Spleen (tissue), 13 donors: ENCODE measurements at places on chromosomes 3 and 15.

GRCh38 chr15:39376371-39376909, 204.4 kb upstream of the THBS1 start:
- DNase-seq = no peak
- no peak overlapping the region for H3K4me3 ChIP-seq
- no peaks in the 10 kb centered on the region for H3K36me3 ChIP-seq
- H3K27ac ChIP-seq = peak overlapping the region; percentile 32
- no peaks in the 10 kb centered on the region for H3K27me3 ChIP-seq

GRCh38 chr3:129845956-129846355, 47.6 kb downstream of the TMCC1 start:
- H3K36me3 ChIP-seq = peaks cover 6% of the 10 kb centered on the region
- H3K4me1 ChIP-seq = no peaks in the 10 kb centered on the region
- no peak overlapping the region for H3K4me3 ChIP-seq
- no peaks in the 10 kb centered on the region for H3K27me3 ChIP-seq

DNA sequence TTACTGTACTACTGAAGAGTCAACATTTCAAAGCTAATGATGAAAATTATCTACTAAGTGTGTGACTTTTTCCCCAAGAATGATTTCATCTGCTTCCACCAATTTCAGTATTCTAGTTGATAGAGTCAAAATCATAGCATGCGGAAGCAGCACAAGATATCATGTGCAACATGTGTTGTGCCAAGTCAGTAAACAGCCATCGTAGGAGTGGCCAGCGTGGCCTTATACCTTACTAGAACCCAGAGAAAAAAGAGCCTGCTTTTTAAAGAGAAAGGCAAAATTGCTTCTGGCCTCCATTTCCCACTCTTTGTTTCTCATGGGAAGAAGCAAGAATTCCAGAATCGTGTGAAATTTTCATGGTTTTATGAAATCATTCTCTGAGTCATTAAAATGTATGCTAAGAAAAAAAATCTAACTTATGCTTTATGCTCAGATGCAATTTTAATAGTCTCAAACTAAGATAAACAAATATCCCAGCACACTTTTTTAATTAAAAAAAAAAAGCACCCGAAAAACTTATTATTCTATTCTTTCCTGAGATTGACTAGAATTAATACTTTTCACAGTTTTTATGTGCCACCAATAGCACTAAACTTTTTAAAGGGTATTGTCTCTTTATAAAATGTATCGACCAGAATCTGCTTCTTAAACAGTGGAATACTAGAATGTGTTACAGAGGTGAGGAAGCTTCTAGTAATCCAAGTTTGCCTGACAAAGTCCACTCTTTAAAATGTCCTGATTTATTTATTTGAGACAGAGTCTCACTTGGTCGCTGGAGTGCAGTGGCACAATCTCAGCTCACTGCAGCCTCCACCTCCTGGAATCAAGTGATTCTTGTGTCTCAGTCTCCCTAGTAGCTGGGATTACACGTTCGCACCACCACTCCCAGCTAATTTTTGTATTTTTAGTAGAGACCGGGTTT, 87.3 kb downstream of the MBNL1 start:
- H3K27me3 ChIP-seq = no peaks in the 10 kb centered on the region
- no peak overlapping the region for H3K27ac ChIP-seq
- peaks cover 55% of the 10 kb centered on the region for H3K4me1 ChIP-seq
- DNase-seq = no peak
- no peak overlapping the region for H3K4me3 ChIP-seq
- H3K36me3 ChIP-seq = no peaks in the 10 kb centered on the region

DNA sequence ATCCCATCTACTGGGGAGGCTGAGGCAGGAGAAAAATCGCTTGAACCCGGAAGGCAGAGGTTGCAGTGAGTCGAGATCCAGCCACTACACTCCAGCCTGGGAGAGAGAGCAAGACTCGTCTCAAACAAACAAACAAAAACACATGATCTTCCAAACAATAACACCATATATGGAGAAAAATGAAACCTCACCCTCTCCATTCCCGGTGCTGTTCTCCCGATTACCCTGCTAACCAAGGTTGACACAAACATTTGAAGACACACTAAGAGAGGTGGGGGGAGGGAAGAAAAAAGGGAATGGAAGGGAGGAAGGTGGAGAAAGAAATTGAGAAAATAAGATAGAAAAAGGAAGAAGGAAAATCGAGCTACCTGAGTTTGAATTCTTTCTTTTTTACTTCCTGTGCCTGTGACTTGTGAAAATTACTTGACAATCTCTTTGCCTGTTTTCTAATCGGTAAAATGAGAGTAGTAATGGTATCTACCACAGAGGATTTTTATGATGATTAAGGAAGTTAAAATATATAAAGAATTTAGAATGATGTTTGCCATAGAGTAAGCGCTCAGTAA, 1.1 kb upstream of the PLSCR2 start:
- DNase-seq = no peak
- no peaks in the 10 kb centered on the region for H3K27me3 ChIP-seq
- H3K36me3 ChIP-seq = no peaks in the 10 kb centered on the region
- peaks cover 15% of the 10 kb centered on the region for H3K4me1 ChIP-seq

- H3K36me3 ChIP-seq = no peaks in the 10 kb centered on the region
- H3K4me1 ChIP-seq = no peaks in the 10 kb centered on the region
- no peaks in the 10 kb centered on the region for H3K27me3 ChIP-seq
- H3K4me3 ChIP-seq = no peak overlapping the region
Observed at GRCh38 chr3:189338366-189338765, 166.6 kb downstream of the TPRG1 start.

DNA sequence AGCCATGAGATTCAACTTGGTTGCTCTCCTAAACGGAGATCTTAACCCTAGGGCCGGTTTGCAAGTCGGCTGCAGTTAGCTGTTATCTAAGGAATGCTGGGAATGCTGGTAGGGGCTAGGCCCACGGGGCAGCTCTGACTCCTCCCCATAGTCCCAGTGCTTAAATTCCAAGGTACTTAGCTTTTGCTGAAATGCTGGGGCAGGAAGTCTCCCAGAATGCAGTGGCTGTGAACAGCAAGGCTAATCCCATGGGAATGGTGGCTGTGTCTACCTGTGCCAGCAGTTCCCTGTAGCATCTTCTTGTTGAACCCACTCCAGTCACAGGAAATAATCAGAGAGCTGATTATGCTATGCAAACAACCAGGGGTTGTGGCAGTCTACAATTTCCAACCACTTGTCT, 102.5 kb upstream of the TJP1 start:
- H3K4me1 ChIP-seq = peaks cover 4% of the 10 kb centered on the region
- DNase-seq = no peak
- H3K27ac ChIP-seq = no peak overlapping the region
- H3K36me3 ChIP-seq = no peaks in the 10 kb centered on the region
- no peak overlapping the region for H3K4me3 ChIP-seq

GRCh38 chr3:191958980-191959671, 498.2 kb downstream of the PYDC2 start:
- no peak overlapping the region for H3K4me3 ChIP-seq
- no peaks in the 10 kb centered on the region for H3K4me1 ChIP-seq
- H3K27me3 ChIP-seq = no peaks in the 10 kb centered on the region
- no peak for DNase-seq
- no peak overlapping the region for H3K27ac ChIP-seq
- no peaks in the 10 kb centered on the region for H3K36me3 ChIP-seq

DNA sequence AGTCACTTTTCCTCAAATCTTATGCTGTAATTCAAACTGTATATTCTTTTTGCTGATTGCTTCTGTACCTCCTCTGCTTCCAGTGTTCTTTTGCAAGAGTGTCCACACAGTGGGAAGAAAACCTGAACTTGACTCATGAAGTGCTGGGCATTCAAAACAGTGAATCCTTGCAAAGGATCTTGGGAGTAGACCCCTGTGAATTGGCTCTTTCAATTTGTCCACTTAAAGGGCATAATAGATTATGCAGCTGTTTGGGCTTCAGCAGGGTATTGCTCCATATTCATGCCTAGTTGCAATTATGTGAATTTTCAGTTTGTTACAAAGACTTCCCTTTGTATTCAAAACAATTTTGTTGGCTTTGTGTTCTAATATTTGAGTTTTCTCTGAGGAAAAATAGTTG, 11.4 kb downstream of the ZFAND6 start:
- peaks cover 79% of the 10 kb centered on the region for H3K4me1 ChIP-seq
- H3K27me3 ChIP-seq = no peaks in the 10 kb centered on the region
- no peak overlapping the region for H3K4me3 ChIP-seq

- no peaks in the 10 kb centered on the region for H3K36me3 ChIP-seq
- H3K27me3 ChIP-seq = no peaks in the 10 kb centered on the region
- DNase-seq = no peak
- H3K4me1 ChIP-seq = no peaks in the 10 kb centered on the region
Observed at GRCh38 chr3:89889386-89889785, 782.0 kb downstream of the EPHA3 start.

DNA sequence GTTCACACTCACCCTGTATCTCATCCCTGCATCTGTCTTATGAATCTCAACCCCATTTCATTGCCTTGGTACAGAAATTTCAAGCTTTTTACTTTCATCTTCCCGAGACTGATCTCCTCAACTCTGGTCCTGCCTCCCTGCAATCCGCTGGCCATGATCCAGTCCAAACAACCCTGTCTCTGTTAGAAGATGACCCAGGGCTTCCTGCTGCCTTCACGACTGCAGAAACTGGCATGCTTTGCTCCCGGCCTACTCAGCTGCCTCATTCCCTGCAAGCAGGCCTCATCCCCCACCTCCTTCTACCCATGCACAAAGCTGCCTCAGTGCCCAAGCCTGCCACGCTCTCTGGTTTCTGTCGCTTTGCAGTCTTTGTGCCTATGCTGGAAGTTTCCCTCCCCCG, 12.4 kb downstream of the HES1 start:
- no peak overlapping the region for H3K4me3 ChIP-seq
- H3K27ac ChIP-seq = no peak overlapping the region
- no peak for DNase-seq
- peaks cover 22% of the 10 kb centered on the region for H3K4me1 ChIP-seq

DNA sequence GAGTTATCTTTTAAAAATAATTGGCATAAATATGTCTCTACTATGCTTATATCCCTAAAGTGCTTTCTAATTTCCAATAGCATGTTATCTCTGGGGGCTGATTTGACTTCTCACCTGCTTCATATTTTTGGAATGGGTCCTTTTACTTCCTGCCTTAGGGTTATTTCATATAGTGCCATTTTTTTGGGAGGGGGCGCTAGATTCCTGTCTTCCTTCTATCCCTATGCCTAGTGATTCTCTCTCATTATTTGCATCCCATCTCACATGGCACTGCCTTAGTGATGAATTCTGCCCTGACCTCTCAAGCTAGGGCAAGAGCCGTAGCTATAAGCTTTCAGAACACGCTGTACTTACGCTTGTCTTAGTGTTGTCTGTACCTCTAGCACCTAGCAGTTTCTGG, 150.3 kb upstream of the SLITRK3 start:
- H3K27ac ChIP-seq = no peak overlapping the region
- H3K4me1 ChIP-seq = no peaks in the 10 kb centered on the region
- H3K27me3 ChIP-seq = no peaks in the 10 kb centered on the region
- DNase-seq = no peak
